ENCODE measurements at places on chromosomes 3 and 15. TPM values are rescaled to one million over a fixed set of nuclear protein-coding genes. Genes with fewer than 3 reads are reported as not detected.

GRCh38 chr3:190525634-190526033 lies 11.7 kb downstream of the IL1RAP start:
- no peak for DNase-seq

GRCh38 chr3:33219175-33219487 lies 521 bp upstream of the SUSD5 start:
- DNase-seq = no peak

DNA sequence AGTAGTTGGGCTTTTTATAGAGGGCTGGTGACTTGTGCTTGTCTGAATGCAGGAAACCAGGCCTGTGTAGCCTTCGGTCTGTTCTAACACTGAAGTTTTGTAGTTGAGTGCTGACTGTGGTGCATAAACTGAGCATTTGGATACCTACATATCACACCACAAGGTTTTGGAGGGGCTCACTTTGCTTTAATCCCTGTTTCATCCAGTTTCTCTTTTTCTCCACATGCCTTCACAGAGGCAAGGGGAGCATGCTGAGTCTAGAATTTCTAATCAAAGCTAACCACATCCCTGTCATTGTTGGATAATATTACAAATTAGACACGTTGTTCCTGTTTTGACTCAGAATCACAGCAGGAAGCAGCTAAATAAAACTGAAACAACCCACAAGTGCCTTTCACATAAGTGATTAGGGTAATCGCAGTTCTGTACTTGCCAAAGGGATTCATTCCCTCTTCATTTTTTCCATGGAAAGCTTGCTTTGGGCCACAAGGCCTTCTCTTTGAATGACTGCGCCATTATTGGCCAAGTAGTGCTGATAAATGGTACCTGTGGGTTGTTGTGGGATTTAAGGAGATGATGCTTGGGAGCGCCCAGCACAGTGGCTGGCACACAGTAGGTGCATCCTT lies 48.9 kb downstream of the TGFBR2 start:
- peak; percentile 65 for DNase-seq

- DNase-seq = peak; percentile 46
Observed at GRCh38 chr3:48241796-48242455, 1.0 kb downstream of the ZNF589 start.

DNA sequence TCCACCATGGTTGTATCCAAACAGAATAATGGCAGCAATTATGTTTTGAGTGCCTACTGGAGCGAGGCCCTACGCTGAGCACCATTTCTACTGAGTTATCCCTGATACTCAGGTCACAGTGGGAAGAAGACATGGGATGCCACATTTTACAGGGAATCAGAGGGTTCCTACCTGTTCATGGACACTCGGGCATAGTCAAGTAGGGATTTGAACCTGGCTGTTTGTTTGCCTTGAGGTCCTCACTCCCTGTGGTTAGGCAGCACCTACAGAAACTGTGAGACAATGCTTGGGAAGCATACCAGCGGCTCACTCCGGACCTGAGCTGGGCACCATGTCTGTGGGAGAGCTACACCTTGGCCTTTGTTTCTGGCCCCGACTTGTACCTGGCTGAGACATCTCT lies 390.4 kb downstream of the LRTM1 start:
- no peak for DNase-seq

- DNase-seq = peak; percentile 32
Observed at GRCh38 chr3:9180764-9181117, 68.7 kb downstream of the SRGAP3 start.

GRCh38 chr15:60557191-60557618 lies 78.3 kb upstream of the ICE2 start:
- peak; percentile 51 for DNase-seq

DNA sequence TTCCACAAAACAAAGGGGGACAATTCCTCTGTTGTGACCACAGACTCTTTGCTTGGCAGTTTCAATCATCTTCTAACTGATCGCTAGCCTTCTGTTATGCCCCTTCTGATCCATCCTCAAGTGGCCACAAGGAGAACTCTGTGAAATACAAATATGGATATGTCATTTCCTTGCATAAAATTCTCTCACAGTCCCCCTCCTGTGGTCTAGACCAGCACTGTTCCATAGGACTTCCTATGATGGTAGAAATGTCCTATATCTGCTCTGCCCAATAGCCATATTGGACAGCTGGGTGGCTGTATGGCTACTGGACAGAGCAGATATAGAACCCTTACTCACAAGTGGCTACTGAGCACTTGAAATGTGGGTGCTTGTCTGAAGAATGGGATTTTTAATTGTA lies 25.9 kb upstream of the SNRK start:
- DNase-seq = no peak

DNA sequence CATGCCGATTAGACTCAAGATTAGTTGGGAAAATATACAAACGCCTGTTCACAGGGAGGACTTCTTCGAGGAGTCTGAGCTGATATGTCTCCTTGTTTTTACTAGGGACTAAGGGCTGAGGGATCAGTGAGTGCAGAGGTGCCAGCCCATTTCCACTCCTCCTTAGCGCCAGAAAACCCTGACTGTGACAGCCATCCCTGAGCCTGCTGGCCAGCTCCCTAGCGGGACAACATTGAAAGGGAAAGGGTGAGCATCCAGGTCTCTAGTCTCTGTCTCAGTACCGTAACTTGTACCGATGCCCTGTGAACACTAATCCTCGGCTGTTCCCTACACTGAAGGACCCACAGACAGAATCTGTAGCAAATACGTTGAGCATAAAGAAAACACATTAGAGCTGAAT lies 243.4 kb downstream of the WNT5A start:
- DNase-seq = no peak

DNA sequence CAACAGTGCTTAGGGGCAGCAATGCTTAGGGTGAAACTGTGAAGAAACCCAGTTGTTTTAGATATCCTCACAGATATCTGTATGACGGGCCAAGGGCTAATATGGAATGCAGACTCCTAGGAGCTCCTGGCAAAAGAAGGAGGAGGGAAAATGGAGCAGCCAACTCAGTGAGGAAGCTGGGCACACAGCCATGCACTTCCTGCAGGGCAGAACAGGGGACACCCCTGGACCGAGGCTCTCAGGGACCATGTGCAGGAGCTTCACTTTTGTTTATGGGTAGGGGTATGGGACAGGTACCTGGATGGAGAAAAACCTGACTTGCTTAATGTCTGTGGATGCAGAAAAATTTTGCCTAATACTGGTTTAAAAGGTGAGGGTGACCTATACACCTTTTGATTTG lies 20.2 kb downstream of the NIPA1 start:
- DNase-seq = no peak

GRCh38 chr3:155034786-155035185 lies 45.3 kb upstream of the MME start:
- DNase-seq = no peak

DNA sequence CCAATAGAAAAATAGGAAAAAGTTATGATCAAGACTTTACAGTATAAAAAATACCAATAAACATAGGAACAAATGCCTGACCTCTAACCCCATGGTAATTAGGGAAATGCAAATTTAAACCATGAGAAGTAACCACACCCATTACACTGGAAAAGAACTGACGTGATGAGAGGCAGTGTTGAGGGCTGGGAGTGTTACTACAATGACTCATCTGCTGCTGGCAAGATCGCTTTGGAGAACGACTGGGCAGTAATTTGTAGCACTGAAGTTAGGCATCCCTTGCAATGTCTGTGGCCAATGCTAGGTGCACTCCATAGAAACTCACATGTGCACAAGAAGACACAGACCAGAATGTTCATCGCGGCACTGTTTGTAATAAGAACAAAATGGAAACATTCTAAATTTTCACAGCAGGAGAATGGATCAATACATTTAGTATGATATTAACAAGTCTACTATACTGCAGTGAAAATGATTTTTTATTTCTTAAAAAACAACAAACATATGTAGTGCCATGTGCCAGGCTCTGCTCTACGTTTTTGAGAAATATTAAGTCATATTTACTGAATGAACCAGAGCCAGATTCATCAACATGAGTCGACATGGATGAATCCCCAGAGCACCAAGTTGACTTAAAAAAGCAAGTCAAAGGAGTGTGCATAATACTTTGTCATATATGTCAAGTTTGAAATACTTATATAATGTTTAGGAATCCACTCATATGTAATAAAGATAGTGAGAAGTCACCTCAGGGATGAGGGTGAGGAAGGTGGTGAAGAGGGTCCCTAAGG lies 37.6 kb upstream of the EPHB3 start:
- DNase-seq = peak; percentile 51

GRCh38 chr3:155158346-155159037 lies 78.4 kb downstream of the MME start:
- DNase-seq = no peak

- no peak for DNase-seq
Observed at GRCh38 chr3:129583289-129583688, 23.2 kb downstream of the PLXND1 start.

DNA sequence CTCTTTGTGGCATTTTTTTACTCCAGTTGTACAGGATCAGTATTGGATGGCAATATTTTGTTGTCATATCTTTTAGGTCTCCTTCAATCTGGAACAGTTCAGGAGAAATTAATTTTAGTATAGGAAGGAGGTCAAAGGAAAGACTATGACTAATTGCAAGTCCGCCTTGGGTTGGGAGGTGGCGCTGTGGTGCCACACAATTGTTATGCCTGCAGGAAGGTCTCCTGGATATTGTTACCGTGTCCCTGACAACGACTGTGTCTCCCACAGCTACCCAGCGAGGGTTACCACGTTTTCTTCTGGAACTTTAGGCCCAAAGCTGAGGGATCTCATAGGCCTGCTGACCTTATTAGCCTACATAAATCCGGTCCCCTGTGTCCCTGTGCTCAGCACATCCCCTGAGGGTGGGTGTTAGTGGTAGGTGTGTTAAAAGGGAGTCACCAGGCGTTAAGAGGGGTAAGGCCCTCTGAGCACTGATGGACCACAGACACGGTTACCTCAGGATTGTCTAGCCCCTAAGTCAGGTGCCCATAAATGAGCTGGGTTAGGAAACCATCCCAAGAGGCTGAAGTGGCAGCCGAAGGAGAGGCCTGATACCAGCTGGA lies 31.5 kb downstream of the KCNAB1 start:
- DNase-seq = peak; percentile 79

DNA sequence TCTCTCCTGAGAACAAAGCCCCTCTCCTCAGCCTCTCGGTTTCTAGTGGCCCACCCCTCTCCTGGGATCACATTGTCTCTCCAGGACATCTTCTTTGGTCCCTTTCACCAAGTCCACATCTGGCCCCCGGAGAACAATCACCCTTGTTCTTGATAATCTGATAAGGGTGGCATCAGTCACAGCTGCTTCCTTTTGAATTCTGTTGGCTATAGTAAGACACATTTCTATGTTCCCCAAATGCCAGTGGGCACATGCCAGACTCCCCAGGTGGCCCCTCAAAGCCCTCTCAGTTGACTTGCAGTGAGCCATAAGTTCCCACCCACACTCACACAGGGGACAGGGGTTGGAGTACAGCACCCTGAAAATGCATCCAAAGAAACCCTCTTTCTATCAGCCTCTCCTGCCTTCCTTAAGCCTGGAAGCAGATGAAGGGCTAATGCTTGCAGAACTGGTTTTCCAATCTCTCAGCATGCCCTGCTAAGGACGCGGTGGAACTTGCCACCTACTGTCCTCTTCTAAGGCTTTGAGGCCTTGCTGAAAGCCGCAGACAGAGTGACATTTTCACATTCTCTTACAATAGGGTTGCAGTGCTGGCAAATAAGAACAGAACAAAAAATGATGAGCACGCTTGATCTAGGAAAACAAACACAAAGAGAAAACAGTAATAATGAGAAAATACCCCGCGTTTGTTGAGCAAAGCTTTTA lies 101.3 kb upstream of the SLCO3A1 start:
- no peak for DNase-seq

DNA sequence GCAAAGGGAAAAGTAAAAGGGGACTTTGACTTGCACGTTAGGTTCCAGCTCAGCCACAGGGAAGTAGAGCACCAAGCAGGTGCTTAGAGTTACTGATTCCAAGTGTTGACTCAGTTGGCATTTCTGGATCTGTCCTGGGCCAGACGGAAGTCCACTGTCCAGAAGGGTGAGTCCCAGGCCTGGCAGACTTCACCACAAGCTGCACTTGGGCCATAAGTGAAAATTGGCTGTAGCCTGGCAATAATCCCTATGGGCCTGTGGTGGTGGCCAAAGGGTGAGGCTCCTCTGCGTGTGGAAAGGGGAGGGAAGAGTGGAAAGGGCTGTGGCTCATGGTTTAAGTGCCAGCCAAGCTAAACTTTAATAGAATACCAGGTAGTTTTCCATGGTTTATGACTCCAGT lies 121.5 kb downstream of the DTWD1 start:
- no peak for DNase-seq

DNA sequence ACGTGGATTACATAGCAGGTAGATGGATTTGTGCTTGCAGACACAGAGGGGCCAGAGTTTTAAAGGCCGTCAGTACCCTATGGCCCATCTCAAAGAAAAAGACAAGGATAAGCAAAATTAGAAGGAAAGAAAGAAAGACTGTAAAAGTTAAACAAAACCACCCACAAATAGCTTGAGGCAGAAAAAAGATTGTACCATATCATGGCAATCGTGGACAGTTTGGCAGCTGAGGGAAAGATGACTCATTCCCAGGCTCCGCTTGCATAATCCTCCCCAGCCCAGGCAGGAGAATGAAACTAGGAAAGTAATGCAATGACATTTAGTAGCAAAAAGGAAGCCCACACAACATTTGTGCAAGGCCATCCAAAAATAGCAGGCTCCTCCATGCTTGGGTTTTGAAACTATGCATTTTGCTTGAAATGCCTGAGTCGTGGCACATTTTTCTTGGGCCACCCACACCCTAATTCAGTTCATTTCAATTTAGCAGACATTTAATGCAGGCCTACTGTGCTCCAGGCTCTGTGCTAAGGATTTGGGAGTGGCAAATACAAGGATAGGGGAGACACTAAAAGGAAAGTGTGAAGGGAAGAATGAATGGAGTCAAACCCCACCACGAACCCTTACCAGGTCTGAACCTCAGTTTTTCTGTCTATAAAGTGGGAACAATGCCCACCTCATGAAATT lies 40.9 kb upstream of the SMAD3 start:
- peak; percentile 70 for DNase-seq

GRCh38 chr15:66123799-66124198 lies 129.8 kb downstream of the MEGF11 start:
- no peak for DNase-seq

GRCh38 chr3:82132210-82133069 lies 371.0 kb upstream of the GBE1 start:
- no peak for DNase-seq

- DNase-seq = no peak
Observed at GRCh38 chr3:174132421-174133042, 726.6 kb upstream of the NAALADL2 start.

CADM2 gene
- total RNA-seq = not detected

DNAH1 gene
- 9.2 TPM for total RNA-seq

CBLB gene
- total RNA-seq = 104 TPM

GASK1A gene
- total RNA-seq = not detected

GPR160 gene
- total RNA-seq = 6.2 TPM

TOPAZ1 gene
- not detected for total RNA-seq

ILDR1 gene
- not detected for total RNA-seq

STAB1 gene
- 0.09 TPM for total RNA-seq

UPK1B gene
- total RNA-seq = not detected

All from activated CD8-positive, alpha-beta T cell treated with anti-CD3 and anti-CD28 coated beads for 36 hours (primary cell).